Prostate gland (tissue), 2 donors: ENCODE measurements at places on chromosomes 3 and 15. TPM values are rescaled to one million over a fixed set of nuclear protein-coding genes. Genes with fewer than 3 reads are reported as not detected.

DNA sequence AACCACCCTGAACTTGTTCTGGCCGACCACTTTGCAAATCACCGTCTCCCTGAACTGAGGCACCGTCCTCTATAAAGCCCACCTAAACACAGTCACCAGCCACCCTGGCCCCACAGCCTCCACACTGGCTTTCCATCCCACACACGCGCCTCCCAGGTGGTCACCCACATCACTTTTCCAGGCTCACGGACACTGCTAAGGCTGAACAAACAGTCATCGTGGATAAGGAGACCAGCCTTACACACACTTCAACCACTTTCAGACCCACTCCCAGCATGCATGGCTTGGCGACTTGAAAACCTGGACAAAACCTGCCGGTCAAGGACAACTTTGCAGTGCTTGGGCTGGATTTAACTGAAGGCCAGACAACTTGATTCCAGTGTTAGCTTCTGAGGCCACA is 8.4 kb downstream of the CHSY1 start:
- DNase-seq, result no peak

DNA sequence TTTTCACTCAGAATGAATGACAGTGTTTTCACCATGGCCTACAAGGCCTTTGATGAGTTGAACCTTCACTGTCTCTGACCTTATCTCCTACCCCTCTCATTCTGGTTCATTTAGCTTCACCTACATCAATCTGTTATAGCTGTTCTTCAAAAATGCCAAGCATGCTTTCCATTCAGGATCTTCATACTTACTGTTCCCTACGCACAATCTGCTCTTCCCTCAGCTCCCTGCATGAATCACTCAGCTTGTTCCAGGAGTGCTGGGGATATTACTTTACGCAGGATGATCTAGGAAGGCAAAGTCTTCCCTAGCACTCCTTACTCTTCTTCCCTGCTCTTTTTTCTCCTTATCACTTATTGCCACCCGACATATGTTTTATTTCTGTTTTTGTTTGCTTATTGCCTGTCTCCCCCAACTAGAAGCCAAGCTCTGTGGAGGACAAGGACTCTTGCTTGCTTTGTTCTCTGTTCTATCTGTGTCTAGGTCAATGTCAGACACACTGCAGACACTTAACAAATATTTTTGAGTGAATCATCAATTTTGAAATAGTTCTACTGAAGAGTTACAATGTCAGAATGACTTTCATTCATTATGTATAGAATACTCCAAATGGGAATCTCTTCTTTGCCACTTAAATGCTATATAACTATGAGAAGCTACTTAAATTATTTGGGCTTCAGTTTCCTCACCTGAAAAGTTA is 238.3 kb upstream of the FEZF2 start:
- no peak for DNase-seq

DNA sequence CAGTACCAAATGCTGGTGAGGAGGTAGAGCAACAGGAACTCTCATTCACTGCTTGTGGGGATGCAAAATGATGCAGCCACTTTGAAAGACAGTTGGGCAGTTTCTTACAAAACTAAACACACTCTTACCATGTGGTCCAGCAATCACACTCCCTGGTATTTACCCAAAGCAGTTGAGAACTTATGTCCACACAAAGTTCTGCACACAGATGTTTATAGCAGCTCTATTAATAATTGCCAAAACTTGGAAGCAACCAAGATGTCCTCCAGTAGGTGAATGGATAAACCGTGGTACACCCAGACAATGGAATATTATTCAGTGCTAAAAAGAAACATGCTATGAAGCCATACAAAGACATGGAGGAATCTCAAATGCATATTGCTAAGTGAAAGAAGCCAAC is 139.1 kb upstream of the SLC6A11 start:
- DNase-seq, result no peak

DNA sequence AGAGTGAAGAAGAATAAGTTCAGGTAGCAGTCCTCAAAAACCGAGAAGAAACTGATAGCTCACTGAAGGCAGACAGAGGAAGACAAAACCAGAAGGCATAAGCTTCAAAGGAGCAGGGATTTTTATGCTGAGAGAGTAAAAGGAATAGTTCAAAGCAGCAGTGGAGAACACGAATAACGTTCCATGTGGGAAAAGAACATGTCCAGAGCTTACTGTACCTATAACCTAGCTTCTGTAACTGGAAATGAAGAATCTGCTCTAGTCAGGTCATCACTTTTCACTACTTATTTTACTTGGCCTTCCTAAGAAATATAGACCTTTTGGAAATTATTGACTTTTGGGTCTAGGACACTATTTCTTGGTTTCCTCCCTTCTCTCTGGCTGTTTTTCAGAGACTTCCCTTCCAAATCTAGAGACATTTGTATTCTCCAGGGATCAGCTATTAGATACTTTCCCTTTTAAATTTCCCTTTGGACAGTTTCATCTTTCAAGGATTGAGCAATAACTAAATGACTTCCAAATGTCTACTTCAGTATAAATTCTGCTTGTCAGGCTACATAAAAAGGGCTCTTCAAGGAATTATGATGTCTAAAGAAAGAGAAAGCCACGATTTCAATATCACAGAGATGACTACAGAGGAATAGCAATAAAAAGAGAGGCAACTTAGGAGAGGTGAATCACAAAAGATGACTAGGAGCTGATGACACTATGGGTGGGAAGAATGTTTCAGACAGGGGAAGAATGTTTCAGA is 46.7 kb downstream of the UBE3A start:
- DNase-seq, result no peak

DNA sequence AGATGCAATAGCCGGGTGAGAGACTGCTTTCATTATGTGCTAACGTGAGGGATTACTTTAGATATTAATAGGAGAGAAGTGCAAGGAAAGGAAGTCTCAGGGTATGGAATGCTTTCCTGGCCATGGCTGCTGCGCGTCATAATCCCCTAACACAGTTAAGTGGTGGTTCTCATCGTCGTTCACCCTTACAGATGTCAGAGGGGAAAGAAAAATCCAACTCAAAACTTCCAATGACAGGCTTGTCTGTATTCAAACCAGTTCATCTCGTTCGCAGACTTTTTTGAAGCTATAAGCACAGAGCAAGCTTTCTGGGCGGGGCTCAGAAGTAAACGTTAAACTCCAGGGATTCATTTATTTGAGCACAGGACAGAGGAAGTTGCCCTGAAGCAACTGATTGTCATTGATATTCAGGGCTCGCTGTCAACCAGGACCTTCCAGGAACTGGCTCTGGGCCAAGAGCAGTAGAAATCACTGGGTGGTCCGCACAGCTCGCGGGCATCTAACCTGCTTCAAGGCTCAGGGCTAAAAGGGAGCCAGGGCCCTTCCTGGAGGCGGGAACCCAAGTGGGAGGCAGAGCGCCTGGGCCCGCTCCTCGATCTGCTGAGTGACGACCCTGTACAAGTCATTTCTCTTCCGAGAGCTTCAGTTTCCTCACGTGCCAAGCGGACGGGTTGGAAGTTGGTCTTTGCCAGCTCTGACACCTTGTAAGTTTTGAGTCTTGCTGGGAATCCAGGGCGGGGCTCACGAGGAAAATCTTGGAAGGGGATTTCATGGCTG is 1.1 kb upstream of the LPP start:
- peak; percentile 80 for DNase-seq

DNA sequence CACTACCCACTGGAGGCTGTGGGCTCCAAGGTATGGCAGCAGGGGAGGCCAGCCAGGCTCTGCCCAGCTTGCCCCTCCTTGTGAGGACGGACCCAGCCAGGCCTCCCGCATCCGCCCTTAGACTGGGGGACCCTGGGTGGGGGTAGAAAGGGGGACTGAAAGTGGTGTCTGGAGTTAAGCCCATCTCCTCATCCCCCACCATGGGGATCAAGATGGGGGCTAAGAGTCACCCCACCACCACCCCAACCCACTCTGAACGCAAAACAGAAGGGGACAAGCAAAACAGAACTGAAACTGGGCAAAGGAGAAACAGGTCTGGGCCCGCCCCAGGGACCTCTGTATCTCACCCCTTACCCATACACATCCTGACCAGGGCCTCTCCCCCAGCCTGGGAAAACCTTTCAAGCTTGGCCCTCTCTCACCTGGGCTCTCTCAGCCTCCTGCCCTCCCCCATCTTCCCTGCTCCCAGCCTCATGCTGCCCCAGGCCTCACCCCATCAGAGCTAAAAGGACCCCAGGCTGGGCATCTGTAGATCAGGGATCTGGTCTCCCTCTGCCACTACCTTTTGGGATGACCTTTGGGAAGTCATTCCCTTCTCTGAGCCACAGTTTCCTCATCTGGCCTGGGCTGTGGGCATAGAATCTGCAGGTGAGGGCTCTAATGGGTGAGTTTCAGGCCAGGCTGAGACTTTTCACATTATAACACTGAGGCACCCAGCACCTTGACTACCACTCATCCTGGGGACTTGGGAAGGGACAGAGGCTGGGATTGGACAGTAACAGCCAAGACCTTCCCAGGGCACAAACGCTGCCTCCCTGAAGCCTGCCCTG is 30.0 kb upstream of the CYP11A1 start:
- DNase-seq, result no peak

DNA sequence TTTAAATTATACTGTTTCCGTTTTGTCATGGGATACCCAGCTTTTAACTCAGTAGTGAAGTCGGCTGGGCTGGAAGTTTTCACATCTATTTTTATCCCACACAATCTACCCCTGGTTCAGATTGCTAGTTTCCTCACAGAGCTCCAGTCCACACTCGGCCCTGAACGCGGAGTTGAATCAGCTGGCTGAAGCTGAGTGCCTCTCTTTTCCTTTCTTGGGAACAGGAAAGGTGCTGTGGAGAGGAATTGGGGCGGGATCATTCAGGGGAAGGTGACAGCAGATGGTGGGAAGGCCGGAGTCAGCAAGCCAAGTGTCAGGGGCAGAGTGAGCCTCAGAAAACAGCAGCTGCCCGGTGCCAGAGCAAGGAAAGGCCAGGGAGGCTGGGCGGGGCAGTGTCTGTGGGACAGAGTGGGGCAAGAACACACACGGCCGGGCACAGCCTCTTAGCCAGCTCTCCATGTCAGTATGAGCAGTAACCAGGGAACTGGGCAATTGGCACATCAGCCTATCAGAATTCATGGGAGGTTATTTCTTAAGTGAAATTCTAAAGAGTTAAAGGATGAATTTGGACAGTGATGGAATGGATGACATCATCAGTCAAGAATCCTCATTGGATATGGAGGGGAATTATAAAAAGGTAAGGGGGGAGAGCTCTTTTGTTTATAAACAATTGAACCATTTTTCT is 135.7 kb upstream of the IL12A start:
- DNase-seq, result no peak

- DNase-seq, result no peak
Measured at GRCh38 chr3:154151969-154152368, 30.8 kb downstream of the ARHGEF26 start.

Gene ZNF80
- not detected for total RNA-seq

Gene ZNF502
- 9.6 TPM for total RNA-seq

Gene LYZL4
- total RNA-seq, result not detected

Gene SPTSSB
- total RNA-seq, result 6.2 TPM
